ENCODE measurements at places on chromosomes 3 and 15.

GRCh38 chr3:46845860-46846623, 17.2 kb downstream of the MYL3 start:
- no peak for DNase-seq

DNA sequence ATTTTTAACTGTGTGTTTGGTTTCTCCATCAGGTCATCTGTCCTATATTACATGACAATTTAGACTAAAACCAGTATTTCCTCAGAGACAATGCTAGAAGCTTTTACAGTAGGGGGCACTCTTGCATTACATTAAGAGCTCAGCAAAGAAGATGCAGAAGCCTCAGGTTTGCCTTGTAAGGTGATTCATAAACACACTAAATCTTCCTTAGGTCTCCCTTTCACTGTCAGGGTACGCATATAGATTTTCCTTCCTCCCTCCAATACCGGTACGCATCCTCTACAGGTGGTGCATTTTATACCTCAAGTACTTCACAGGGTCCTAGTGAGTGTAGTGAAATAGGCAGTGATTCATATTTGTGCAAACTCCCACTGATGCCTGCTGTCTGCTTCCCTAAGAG, 46.5 kb downstream of the CD86 start:
- peak; percentile 51 for DNase-seq

DNA sequence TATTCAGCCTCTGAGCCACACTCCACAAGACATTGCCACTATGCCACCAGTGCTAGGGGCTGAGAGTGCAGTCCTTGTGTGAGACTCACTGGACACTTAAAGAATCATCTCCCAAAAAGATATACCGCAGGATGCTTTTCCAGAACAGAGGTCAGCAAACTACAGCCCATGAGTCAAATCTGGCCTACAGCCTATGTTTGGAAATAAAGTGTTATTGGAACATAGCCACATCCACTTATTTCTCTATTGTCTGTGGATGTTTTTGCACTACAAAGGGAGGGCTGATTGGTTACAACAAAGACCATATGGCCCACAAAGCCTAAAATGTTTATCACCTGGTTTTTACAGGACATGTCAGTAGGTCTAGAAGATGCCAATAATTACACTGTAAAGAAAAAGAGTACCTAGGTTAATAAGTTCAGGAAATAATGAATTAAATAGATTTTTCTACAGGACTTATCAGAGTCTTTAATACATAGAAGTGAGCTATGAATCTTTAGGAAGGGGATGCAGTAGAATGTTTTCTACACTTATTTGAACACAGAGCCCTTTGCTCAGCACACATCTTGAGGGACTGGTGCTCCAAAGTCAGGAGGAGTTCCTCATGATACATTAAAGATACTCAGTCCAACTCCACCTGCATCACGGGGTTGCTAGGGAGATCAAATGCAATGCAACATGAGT, 26.3 kb downstream of the SRGAP3 start:
- DNase-seq: no peak

DNA sequence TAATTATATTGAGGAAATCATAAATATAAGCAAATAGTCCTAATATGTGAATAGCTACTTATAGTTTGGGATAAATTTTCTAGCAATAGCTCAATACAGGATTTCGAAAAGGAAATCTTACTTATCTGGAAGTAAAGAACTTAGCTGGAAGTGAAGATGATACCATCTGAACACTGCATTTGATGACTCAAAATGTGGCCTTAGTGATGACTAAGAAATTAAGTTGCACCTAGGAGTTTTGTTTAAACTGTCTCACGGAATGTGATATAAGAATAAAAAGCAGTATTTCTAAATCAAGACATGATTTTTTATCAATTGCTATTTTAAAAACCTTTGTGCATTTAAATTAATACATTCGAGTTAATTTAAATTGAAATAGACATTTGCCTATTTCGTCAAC, 91.2 kb downstream of the EOMES start:
- DNase-seq: no peak

DNA sequence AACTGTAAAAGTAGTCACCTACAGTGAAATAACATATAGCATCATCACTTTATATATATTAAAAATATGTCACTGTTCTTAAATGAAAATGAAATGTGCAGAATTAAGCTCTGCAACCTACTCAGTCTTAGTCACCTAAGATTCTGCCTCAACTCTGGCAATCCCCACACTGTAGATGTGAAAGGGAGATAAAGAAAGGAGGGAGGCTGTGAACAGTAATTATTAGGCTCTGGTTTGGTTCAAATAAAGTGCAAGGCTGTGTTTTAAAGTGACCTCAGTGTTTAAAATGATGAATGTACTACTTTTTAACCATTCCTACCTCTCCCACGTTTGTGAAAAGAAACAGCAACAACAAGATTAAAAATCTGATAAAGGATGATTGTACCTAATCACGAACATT, 72.2 kb downstream of the ATP8B4 start:
- no peak for DNase-seq

- no peak for DNase-seq
Observed at GRCh38 chr3:39631136-39631535, 163.7 kb downstream of the MOBP start.

Measured in NCI-H1417 treated with DMSO at 0.1 percent for 48 hours (cell line).